ENCODE measurements at places on chromosomes 12 and 14. TPM values are rescaled to one million over a fixed set of nuclear protein-coding genes. Genes with fewer than 3 reads are reported as not detected.

GPR68 gene
- total RNA-seq = 0.67 TPM

NCAPD2 gene
- total RNA-seq = 12.8 TPM

GRCh38 chr12:27207615-27208413, 36.3 kb upstream of the STK38L start:
- no peak for DNase-seq

- no peak for DNase-seq
Observed at GRCh38 chr14:33650430-33650829, 300.4 kb downstream of the EGLN3 start.

- DNase-seq = peak; percentile 72
Observed at GRCh38 chr14:101200008-101200649, 296.6 kb upstream of the RTL1 start.

- DNase-seq = no peak
Observed at GRCh38 chr14:99505089-99505488, 23.9 kb downstream of the CCNK start.

- no peak for DNase-seq
Observed at GRCh38 chr12:6372403-6373003, 2.9 kb downstream of the SCNN1A start.

FOXN4 gene
- not detected for total RNA-seq

GRCh38 chr14:85344171-85344570, 185.8 kb upstream of the FLRT2 start:
- DNase-seq = no peak

KRT82 gene
- not detected for total RNA-seq

DNA sequence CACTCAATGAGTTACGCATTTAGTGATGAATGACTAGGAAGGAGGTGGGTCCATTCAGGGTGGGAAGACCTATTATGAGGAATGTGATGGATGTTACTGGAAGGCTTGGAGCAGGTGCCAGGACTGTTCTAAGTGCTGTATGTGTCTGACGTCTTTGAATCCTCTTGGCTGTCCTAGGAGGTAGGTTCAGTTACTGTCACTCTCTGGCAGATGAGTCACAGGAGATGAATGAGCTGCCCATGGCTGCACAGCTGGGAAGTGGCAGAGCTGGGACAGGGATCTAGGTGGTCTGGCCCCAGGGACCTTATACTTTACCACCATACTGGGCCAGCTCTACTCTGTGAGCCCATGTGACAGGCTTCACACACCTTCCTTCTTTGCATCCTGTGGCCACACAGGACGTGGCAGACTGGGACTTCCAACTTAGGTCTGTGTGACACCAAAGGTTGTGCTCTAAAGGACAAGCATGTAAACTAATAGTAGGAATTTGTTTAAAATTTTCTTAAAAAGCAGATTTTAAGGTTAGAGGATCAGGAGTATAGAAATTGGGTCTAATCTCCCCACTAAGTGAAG, 24.0 kb downstream of the TCTN1 start:
- no peak for DNase-seq

RDH16 gene
- 0.35 TPM for total RNA-seq

DNA sequence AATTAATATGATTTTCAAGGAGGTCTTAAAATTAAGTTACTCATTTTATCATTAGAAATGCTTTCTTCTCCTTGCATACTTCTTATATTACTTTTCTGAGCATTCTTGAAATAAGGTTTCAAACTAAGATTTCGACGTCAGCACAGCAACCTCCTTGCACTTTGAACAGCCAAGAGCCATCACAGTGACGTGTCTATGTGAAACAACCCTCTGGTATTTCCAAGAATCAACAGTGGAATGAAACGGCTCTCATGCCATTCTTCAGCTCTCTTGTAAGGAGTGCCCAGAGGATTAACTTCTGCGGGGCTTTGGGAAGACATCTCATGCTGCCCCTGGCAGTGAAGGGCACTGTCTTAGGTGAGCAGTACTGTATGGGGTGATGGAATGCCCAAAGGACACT, 109.2 kb downstream of the EFCAB11 start:
- no peak for DNase-seq

GRCh38 chr12:20123465-20123864, 244.9 kb upstream of the PDE3A start:
- no peak for DNase-seq

CCDC175 gene
- not detected for total RNA-seq

GRCh38 chr12:62211510-62211909, 48.7 kb upstream of the USP15 start:
- no peak for DNase-seq

DNA sequence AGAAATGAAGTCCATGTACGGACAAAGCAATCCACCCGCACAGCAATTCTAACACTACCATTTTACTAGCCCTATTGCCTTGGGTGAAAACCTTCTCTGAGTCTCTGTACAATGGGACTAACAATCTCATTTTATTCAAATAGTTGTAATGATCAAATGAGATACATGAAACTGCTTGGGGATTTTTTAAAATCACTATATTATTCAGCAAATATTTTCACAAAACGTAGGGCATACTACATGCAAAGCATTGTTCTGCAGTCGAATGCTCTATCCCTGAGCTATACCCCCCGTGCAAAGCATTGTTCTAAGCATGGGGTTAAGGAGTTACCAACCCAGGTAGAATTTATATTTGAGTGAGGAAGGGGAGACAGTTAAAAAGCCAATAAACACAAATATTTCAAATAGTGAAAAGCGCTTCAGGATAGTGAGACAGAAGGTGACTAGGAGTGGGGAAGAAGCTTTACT, 554 bp upstream of the ATF7 start:
- no peak for DNase-seq

DNA sequence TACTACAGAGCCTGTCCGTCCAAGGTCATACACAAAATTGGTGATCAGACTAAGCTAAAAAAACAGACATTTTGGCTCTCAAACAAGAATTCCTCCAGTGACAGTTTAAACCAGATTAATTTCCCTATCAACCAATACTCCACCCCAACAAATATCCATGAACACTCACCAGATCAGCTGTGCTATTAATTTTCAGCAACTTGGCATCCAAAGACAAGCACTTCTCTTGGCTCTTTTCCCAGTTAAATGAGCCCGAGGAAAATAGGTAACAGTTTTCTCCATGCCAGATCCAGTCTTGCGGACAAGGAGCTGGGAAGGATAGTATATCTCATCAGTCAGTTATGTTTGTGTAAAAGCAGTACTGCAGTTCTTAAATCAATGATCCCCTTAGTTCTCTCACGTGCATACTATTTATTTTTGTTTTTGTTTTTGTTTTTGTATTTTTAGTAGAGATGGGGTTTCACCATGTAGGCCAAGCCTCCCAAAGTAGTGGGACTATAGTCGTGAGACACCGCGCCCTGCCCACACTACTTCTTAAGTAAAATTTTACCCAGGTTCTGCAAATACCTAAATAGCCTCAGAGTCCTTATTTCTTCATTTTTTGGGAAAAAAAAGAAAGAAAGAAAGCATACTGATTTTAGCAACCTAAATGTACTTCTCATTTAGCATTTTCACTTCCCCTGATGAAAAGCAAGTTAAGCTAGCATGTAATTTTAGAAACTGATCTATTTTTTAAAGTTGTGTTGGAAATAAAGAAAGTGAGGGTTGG, 11.1 kb downstream of the OLR1 start:
- DNase-seq = no peak

GRCh38 chr14:36420149-36420687, 99.8 kb upstream of the MBIP start:
- DNase-seq = no peak

NPFF gene
- not detected for total RNA-seq

GRCh38 chr12:89153341-89153740, 199.0 kb downstream of the DUSP6 start:
- no peak for DNase-seq

- no peak for DNase-seq
Observed at GRCh38 chr14:106551265-106551664, 1024.9 kb downstream of the TMEM121 start.

GRCh38 chr14:85471156-85471555, 58.8 kb upstream of the FLRT2 start:
- DNase-seq = no peak

ST8SIA1 gene
- total RNA-seq = 1.6 TPM

ASIC1 gene
- 0.71 TPM for total RNA-seq

DNA sequence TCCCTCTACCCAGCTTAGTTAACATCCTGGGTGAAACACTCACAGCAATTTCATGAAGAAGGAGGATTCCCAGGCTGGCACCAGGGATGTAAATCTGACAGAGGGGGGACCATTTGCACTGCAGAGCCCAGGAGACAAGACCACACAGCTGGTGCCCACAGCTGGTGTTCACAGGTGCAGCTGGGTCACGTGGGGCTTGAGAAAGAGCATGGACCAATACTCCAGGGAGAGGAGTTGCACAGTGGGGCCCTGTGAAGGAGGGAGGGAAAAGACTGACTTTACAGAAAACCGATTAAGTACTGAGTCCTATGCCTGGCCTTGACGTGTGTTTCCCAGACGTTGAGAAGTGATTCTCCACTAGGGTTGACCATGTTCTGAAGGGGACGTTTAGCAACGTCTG, 1316.7 kb upstream of the TMEM132C start:
- DNase-seq = no peak

FAM161B gene
- 2.7 TPM for total RNA-seq

GRCh38 chr14:77912754-77913556, 113.0 kb downstream of the ADCK1 start:
- no peak for DNase-seq

TRIM9 gene
- total RNA-seq = 1.3 TPM

DNA sequence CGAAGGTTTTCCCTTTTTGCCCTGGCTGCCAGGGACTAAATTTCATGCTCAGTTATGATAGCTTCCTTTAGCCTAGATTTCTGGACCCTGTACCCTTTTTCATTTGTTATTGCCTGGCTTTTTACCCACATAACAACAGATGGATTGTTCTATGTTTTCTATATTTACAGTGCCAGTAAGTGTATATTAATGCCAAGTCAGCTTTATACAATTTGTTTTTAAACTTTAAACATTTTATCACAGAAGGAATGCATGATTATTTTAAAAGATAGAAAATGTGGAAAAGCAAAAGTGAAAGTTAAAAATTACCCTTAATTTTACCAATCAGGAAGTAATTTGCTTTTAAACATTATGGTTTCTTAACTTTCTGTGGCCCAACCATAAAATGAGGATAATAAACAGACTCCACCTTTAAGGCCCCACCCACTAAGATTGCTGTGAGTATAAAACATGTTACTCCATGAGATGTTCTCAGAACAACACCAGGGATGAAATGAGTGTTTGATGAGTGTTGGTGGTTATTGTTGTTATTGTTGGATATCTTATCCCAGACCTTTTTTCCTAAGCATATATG, 496.8 kb downstream of the EGLN3 start:
- DNase-seq = no peak

DNA sequence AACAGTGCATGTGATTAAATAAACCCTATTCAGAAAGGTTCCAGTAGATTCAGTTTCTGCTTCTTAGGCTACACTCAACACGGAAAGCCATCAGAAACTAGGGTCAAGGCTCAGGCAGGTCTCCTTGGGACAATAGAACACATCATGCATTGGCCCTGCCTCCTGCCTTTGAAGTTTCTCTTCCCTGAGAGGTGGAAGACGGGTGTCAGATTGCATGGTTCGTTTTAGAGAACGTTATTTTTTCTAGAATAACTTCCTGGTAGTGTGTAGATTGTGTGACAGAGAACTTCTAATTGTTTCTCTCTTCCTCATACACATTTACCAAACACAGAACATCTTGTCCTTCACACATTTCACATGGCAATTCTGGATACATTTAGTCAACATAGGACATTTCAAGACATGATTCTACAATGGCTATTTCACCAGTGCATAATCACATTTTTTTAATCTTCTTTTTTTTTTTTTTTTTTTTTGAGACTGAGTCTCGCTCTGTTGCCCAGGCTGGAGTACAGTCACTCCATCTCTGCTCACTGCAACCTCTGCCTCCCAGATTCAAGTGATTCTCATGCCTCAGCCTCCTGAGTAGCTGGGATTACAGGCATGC, 106.6 kb upstream of the AMN1 start:
- no peak for DNase-seq

- DNase-seq = no peak
Observed at GRCh38 chr14:82366803-82367202, 833.1 kb upstream of the SEL1L start.

DNA sequence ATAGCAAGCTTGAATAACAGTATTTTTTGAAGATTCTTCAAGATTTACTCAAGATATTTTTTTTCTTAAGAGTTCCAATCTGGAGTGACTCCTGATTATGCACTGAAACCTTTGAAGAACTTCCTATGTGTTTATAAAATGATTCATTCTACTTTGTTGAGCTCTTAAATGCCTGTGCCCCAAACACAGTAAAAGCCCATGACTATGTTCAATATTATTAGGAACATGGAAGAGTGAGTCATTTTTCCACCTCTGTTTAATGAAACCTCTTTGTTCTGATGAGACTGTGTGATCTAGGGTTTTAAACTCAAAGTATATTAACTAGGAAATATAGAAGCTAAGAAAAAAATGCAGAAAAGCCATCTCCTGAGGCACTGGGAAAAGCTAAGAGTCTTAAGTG, 415.0 kb upstream of the FBXO33 start:
- no peak for DNase-seq

SOAT2 gene
- total RNA-seq = not detected

CCDC177 gene
- not detected for total RNA-seq

- DNase-seq = no peak
Observed at GRCh38 chr14:23409966-23410635, 2.0 kb upstream of the MYH6 start.

POTEM gene
- total RNA-seq = not detected

- DNase-seq = no peak
Observed at GRCh38 chr12:100229036-100229635, 28.5 kb downstream of the ACTR6 start.

- peak; percentile 65 for DNase-seq
Observed at GRCh38 chr14:95048771-95049312, 108.5 kb downstream of the DICER1 start.

DNA sequence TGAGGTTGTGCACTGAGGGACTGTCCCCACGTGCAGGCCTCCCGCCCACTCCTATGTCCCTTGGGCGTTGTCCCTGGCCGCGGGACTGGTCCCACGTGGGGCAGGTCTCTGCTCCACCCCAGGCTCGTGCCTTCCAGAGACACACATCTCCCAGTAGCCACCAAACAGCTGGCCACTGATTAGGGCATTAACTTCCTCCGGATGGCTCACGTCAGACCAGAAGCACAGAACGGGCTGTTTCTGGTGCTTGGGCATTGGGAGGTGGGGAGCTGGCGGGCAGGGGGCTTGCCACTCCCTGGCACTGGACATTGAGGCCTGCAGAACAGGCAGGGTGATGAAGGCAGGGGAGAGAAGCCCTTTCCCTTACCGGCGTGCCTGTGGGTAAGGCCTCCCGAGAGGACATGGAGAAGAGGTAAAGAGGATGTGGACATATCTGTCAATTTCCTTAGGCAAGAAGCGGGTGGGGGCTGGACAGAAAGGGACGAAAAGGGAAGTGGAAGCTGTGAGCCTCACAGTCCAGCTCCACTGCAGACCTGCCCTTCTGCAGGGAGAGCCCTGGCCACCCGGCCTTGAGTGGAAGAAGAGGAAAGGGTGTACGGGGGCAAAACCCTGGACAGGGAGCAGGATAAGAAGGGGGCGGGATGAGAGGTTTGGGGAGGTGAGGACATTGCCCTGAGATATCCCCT, 101.2 kb downstream of the NINJ2 start:
- no peak for DNase-seq

SERPINA10 gene
- not detected for total RNA-seq

SLC25A3 gene
- total RNA-seq = 437 TPM

All from mesenteric fat pad (tissue), 1 donor.